ENCODE measurements at places on chromosomes 16 and 17. TPM values are rescaled to one million over a fixed set of nuclear protein-coding genes. Genes with fewer than 3 reads are reported as not detected.

The APOBR gene
- total RNA-seq, result not detected

The KATNB1 gene
- 30.5 TPM for total RNA-seq

The TMEM92 gene
- not detected for total RNA-seq

The CA10 gene
- total RNA-seq, result not detected

The KRT12 gene
- total RNA-seq, result not detected

The TBC1D26 gene
- total RNA-seq, result not detected

The KRTAP4-5 gene
- not detected for total RNA-seq

The PLCD3 gene
- total RNA-seq, result 48.1 TPM

The EXOC3L1 gene
- total RNA-seq, result not detected

The CES3 gene
- under 0.01 TPM for total RNA-seq

The SALL1 gene
- total RNA-seq, result 1.1 TPM

The HOXB8 gene
- 1.5 TPM for total RNA-seq

The HASPIN gene
- 13.1 TPM for total RNA-seq

The ACSM5 gene
- total RNA-seq, result 8.5 TPM

The CBX1 gene
- total RNA-seq, result 23.1 TPM

The TERB1 gene
- total RNA-seq, result not detected

The KRT36 gene
- not detected for total RNA-seq

The PLLP gene
- under 0.01 TPM for total RNA-seq

The EFNB3 gene
- 0.37 TPM for total RNA-seq

The NDRG4 gene
- 10.2 TPM for total RNA-seq

The CYBA gene
- total RNA-seq, result 31.6 TPM

The TMEM204 gene
- total RNA-seq, result 15.8 TPM

The RPL13 gene
- total RNA-seq, result 2,094 TPM

The NKD1 gene
- total RNA-seq, result under 0.01 TPM

The STXBP4 gene
- total RNA-seq, result 13.5 TPM

The MSLN gene
- not detected for total RNA-seq

The SRSF1 gene
- total RNA-seq, result 447 TPM

The RRAD gene
- 1.5 TPM for total RNA-seq

The RNF43 gene
- total RNA-seq, result under 0.01 TPM

The HSF4 gene
- 6.2 TPM for total RNA-seq

The NPIPB2 gene
- 5.1 TPM for total RNA-seq

The STH gene
- not detected for total RNA-seq

The HCFC1R1 gene
- total RNA-seq, result 16.2 TPM

The MMP28 gene
- 0.37 TPM for total RNA-seq

The SPOP gene
- total RNA-seq, result 36.7 TPM

The MYO1C gene
- 107 TPM for total RNA-seq

The OR1A1 gene
- not detected for total RNA-seq

The SDR42E2 gene
- total RNA-seq, result under 0.01 TPM

The KRT39 gene
- not detected for total RNA-seq

The CD300LB gene
- total RNA-seq, result not detected

The HAP1 gene
- not detected for total RNA-seq

Data from subcutaneous preadipocyte (primary cell).